ENCODE measurements at places on chromosomes 2 and 18.
A peak's percentile ranks its signal among the peaks of the same experiment; 100 is the strongest.

DNA sequence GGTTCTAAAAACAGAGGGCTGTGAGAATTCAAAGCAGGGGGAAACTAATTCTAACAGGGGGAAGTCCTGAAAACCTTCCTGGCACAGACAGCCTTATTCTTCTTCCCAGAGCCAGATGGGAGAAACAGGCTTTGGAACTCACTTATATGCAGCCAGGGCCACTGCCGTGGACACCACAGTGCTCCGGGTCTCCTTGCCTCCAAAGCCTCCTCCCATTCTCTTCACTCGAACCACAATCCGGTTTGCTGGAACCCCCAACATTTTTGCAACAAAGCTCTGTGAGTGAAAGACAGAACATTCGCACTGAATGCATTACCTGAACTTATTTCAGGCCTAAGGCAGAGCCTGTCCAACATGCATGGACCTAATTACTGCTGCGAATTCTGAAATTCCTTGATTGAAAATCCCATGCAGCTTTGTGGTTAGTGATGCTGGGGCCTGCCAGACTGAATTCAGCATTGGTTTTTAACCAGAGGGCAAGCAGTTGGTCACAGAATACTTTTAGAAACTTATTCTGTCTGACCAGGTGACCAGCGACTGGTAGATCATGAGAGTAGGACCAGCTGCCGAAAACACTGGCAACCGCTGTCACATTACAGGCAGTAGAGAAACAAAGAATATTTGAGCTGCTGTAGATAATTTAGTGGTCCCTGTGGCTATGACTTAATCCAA, 48.6 kb downstream of the XDH start:
- no peak for DNase-seq

GRCh38 chr2:33530690-33531548, 54.5 kb downstream of the RASGRP3 start:
- DNase-seq = no peak

DNA sequence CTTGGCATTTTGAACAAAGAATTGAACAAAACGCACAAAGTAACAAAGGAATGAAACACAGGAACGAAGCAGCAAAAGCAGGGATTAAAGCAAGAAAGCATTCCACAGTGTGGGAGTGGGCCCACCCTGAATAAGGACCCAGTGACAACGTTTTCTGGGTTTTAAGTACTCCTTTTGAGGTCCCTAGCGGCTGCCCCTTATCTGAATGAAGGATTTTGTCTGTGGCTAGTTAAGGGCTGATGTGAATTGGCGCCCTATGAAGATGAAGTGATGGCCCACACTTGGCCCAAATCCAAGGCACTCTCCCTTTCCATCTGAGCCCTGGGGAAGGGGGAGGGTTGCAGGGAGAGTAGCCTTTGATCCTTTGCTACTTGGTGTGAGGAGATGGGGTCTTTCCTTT, 7.8 kb upstream of the CCDC141 start:
- DNase-seq = no peak

DNA sequence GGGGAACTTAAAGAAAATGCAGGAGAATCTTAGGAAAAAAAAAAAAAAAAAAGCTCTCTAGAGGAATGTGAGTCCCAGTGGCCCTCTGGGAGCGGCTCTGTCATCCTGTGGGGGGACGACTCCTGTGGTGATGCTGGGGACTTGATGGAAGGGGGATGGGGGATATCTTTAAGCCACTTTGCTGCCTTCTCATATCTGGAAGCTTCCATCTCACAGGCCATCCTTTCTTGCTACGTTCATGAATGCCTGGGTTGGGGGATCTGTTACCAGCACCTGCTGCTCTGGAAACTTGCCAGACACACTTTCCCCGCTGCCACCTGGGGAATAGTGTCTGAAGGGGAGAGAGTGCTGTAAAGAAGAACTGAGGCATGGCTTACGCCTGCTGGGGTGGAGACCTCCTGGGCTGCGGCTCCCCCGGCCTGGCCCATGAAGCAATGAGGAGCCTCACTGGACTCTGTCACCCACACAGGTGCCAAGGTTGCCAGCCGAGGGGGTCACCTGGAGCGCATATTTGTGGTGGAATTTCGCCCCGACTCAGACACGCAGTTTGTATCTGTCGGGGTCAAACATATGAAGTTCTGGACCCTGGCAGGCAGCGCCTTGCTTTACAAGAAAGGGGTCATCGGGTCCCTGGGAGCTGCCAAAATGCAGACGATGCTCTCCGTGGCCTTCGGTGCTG, 92.8 kb downstream of the RTN4 start:
- DNase-seq = peak; percentile 93

- DNase-seq = peak; percentile 63
These were observed 582.4 kb upstream of the RAB6C start for GRCh38 chr2:129396980-129397599.

GRCh38 chr18:39311111-39311712, 1745.6 kb upstream of the CELF4 start:
- DNase-seq = no peak

GRCh38 chr2:149329489-149330126, 779 bp upstream of the LYPD6 start:
- peak; percentile 84 for DNase-seq

DNA sequence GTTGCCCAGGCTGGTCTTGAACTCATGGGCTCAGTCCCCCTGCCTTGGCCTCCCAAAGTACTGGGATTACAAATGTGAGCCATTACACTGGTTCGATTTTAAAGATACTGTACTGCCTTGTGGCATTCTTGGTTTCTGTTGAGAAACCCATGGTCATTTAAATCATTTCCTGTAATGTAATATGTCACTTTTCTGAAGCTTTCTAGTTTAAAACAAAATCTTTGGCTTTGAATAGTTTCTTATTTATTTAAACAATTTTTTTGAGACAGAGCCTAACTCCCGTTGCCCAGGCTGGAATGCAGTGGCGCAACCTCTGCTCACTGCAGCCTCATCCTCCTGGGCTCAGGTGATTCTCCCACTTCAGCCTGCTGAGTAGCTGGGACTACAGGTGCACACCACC, 8.9 kb downstream of the ZNF512 start:
- DNase-seq = no peak

- no peak for DNase-seq
These were observed 25.2 kb downstream of the TMEM18 start for GRCh38 chr2:651951-652373.

GRCh38 chr18:51151568-51152511, 45.6 kb downstream of the MEX3C start:
- DNase-seq = no peak

DNA sequence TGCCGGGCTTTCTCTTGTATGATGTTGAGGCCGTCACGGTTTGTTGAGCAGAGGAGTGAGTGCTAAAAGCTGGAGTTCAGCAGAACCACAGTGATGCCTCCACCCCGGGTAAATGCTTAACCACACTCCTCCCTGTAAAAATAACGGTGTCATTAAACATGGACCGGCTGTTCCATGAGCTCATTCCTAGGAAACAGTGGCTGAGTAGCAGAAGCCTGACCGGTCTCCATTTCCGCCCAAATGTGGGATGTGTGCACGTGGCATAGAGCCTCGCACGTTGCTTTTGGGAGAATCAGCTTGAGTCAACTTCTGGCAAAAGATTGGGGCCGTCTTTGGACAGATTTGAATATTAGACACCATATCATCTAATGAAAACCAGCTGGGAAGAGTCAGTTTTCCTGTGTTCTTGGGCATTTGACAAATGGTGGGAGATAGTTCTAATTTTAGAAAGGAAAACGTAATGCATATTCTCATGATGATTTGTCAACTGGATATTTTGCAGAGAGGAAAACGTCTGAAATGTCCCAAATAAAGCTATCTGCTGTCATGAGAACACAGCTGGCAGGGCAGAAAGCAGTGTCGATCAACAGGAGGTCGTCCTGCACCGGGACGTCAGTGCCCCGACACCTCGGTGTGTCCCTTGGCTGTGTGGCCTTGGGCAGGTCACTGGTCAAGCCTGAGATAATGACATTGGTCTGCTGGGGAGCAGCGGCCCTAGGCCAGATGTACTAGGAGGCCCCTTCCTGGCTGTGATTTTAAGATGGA, 42.4 kb downstream of the LRRFIP1 start:
- DNase-seq = peak; percentile 81

GRCh38 chr2:86038291-86039081, 67.2 kb downstream of the POLR1A start:
- no peak for DNase-seq

GRCh38 chr2:137173463-137173862, 408.1 kb downstream of the THSD7B start:
- DNase-seq = no peak

DNA sequence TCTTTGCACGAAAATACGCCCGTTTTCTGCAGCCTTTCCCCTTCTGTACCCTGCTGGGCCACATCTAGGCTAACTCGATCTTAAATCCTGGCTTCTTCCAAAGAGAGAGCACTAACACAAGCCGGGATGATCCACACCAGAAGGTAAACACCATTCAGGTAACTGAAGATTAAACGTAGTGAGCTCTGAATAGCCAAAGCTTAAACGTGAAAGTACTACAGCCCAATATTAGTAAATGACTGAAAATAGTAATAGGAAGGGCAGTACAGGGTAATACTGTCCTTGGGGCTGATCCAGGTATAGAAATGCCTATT, 422 bp upstream of the MRPL53 start:
- no peak for DNase-seq

- DNase-seq = no peak
These were observed 672.8 kb upstream of the ID2 start for GRCh38 chr2:8009010-8009597.

- DNase-seq = no peak
These were observed 90.9 kb downstream of the CAPN13 start for GRCh38 chr2:30716123-30716900.

- DNase-seq = no peak
These were observed 218.8 kb upstream of the RAB6C start for GRCh38 chr2:129760669-129761068.

DNA sequence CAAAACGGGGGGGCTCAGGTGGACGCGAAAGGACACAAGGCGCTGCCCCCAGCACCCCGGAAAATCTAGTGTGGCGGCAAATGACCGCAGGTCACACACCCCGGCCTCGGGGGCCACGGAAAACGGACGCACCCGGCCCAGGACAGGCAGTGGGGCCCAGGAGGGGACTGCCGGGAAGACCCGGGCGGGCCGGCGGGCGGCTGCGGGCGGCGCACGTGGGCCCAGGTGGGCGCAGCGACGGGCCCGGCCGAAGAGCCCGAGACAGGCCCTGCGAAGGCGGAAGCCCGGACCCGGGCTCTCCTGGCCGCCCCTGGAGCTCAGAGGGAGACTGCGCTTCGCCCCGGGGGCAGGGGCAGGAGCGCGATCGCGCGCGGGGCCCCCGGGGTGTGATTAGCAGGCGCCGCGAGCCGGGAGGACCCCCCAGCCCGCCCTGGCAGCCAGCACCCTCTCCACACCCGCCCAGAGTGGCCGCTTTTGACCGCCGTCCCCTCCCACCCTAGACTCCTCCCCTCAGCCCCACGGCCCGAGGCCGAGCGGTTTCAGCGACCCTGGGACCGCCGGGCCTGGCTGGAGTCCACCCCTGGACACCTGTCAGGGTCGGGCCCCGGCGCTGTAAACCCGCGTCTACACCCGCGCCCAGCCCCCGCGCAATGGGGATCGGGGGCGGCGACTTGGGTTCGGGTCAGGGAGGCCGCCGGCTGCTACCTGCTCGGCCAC, 773 bp downstream of the MBP start:
- peak; percentile 57 for DNase-seq

DNA sequence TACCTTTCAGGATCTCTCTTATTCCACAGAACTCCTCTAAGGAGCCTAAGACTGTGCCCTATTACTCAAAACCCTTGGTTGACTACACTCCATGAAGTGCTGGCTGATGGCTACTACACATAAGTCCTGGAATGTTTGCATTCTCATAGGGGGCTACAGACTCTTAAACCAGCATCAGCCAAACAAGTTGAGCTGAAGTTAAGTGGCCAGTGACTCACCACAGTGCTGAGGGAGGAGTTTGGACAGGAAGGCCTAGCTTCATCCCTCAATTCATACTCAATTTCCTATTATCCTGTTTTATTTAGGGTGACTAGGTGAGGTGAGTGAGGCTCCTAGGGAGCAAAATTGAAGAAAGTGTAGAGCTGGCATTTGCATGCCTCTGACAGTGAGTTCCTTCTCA, 246.7 kb downstream of the SMAD2 start:
- no peak for DNase-seq

DNA sequence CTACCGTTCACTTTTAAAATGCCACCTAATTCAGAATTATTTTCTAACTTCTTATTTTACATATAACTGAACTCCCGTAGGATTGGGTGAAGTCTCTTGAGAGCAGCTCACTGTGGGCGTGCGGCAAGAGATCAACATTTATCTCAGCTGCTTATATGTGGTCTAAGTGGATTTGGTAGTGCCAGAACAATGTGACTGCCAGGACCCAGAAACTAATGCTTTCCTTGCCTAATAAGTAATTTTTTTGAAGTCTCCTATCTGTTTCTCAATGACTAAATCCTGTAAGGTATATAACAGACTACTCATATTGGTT, 11.2 kb upstream of the NFE2L2 start:
- DNase-seq = no peak

DNA sequence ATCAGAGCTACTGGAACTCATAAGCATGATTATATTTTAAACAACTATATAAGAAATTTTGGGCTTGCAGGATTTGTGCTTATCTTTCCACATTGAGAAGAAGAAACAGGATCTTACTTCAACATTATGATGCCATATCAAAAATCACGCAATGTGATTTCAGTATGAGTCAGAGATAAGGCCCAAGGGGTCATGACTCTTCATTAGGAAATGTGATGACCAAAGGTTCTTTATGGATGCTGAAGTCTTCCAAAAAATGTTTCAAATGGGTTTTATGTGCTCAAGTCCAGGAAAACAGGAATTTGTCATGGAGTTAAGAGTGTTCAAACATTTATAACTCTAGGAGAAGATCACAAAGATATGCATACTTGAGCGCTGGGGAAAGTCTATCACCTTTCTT, 7.8 kb upstream of the SERPINB2 start:
- no peak for DNase-seq

GRCh38 chr2:86420913-86421312, 20.3 kb upstream of the KDM3A start:
- DNase-seq = no peak

GRCh38 chr2:64226611-64227010, 82.4 kb upstream of the PELI1 start:
- no peak for DNase-seq

DNA sequence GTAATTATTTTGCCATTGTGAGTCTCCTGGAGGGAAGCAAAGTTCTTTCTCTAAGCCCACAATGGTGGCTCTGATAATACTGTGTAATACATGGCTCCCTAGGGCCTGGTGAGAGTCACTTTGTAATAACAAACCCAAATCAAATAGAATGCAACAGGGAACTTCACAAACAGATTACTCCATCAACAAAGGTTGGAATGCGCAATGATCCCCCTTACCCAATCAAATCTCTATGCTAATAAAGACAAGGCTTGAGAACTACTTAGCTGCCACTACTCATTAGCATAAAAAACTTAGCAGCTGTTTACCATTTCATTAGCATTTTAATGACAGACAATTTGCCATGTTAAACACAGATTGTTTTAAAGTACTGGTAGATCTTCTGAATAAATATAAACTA, 285.6 kb upstream of the SESTD1 start:
- no peak for DNase-seq
